ENCODE measurements at places on chromosomes 7 and 10.

- DNase-seq: no peak
Measured at GRCh38 chr7:11767148-11767547, 64.8 kb downstream of the THSD7A start.

- no peak for DNase-seq
Measured at GRCh38 chr7:74617180-74617744, 40.3 kb upstream of the GTF2I start.

DNA sequence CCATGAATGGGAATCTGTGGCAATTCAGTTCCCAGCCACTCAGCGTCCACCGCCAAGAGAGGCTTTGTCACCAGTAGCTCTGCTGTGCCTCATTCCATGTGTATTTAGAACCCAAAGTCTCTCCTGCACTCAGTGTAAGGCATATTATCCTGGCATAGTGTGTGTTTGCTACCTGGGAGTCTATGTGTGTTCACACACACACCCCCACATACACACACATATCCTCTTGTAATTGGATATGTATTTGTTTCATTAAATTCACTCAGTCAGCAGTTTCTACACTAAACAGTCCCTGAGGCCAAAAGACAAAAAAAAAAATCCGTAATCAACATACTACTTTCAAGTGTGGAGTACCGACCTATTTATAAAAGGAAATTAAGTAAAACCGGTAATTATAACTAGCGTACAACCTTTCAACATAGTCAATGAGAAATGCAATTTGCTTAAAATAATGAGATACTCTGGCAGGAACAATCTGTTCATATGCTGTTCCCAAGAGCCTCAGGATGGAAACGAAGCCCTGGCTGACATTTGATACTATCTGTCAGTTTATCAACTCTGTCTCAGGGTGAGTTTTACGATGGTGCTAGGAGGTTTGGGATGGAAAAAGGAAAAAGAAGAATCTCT lies 425.8 kb upstream of the CELF2 start:
- peak; percentile 25 for DNase-seq

DNA sequence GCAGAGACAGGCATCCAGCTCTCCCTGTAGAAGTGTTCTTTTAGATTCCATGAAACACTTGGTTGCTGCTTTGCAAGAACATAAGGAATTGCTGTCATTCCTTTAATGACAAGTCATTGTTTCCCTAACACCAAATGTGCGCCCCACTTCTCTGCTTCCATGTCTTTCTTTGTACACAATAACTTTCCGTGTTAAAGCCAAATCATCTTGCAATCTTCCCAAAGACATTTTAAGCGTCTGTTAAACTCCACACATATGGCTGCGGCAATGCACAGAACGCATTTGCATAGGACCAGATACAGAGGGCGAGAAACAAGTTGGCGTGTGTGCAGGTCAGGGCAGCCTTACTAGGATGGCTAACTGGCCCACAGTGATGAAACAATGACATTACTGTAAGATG lies 399.3 kb upstream of the PRKCQ start:
- no peak for DNase-seq

DNA sequence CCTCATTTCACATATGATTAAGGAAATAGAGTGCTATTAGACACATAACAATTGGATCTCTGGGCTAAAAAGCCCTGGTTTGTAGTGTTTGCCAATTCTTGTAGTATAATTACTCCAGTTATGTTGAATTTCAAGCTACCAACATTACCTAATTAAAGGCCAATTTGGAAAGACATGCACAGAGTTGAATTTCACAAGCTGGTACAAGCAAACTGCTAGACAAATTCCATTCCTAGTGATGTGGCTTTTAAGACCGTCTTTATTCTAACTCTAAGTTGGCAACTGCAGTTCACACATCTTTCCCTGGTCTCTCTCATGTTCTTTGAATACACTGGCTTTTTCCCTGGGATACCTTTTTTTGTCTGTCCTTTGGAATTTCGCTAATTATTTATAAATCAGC lies 384.1 kb upstream of the CNTNAP2 start:
- DNase-seq: no peak

DNA sequence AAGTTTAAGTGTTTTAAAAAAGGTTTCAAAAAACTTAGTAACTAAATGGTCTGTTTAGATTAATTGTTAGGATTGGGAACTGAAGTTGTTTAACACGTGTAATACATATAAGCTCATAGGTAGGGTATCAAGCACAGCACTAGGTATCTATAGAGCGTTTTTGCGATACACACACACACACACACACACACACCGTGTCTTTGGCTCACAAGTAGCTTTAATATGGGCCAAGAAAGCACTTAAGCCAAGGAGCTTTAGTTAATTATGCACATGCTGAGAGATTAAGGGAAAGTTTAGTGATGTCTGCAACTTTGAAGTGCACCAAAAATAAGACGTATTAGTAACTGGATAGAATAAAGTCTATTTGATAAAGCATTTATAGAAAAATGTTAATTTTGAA lies 93.8 kb upstream of the CNTNAP2 start:
- no peak for DNase-seq

DNA sequence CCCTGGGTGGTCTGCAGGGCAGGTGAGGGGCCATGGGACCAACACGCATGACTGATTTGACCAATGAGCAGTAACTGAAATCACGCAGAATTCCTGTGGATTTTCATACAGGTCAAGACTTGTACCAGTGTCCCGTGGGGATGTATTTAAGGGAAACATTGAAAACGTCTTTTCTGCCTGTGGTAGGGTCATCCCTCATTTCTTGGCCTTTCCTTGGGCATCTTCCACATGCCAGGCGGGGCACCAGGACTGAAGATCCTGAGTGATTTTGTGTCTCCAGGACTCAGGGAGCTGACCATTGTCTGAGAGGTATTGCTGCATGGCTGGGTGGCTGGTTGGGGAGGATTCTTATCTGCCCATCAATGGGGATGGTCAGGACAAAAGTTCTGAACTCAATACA lies 289.0 kb downstream of the GLRX3 start:
- no peak for DNase-seq

DNA sequence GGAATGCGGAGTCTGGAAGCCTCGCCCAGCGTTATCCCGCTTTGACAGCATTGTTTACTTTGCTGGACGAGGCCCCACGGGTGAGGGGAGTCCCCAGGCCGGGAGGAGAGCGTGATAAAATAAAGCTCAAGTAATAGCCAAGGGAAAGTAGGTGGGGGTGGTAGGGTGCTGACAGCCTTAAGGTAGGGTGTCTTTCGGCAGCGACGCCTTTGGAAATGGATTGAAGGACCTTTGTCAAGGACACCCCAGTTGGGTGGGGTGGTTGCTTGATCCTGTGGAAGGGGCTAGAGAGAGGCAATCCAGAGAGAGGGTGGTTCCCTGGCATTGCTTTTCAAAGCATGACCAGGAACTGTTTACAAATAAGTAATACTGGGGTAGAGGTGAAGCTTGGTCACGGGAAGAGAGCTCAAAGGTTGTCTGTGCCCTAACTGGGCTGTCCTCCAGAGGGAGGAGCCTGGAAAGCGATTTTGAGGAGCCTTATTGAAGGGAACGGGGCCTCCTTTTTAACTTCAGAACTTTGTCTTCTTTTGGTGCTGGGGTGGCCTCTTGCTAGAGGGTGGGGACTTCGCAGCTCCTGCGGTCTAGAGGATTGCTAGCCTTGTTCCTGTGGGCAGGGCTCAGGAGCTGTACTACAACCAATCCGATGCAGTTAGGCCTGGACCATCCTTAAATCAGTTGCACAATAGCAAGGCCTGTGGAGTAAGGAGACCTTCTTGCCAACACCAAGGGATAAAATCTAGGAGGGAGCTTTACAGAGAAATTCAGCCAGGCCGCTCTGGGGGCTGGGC lies 1.3 kb downstream of the EIF4EBP2 start:
- DNase-seq: peak; percentile 95

- no peak for DNase-seq
Measured at GRCh38 chr7:10855583-10855982, 118.1 kb upstream of the PHF14 start.

- DNase-seq: no peak
Measured at GRCh38 chr7:120089968-120090367, 183.0 kb upstream of the KCND2 start.

DNA sequence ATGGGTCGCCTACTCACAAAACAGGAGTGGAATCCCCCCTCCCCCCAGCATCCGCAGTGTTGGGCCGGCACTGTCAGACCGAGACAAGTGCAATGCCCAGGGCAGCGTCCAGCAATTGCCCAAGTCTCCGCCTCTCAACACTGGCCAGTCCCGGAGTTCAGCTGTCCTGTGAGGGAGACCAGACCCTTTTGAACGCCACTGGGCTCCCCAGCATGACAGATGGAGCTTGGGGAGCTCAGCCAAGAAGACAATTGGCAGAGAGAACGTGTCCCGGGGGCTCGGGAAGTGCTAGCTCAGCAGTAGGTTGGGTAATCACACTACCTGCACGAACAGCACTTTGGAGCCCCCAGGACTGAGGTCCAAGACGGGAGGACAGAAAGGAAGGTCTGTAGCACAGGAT lies 4.7 kb downstream of the COPS6 start:
- DNase-seq: no peak

DNA sequence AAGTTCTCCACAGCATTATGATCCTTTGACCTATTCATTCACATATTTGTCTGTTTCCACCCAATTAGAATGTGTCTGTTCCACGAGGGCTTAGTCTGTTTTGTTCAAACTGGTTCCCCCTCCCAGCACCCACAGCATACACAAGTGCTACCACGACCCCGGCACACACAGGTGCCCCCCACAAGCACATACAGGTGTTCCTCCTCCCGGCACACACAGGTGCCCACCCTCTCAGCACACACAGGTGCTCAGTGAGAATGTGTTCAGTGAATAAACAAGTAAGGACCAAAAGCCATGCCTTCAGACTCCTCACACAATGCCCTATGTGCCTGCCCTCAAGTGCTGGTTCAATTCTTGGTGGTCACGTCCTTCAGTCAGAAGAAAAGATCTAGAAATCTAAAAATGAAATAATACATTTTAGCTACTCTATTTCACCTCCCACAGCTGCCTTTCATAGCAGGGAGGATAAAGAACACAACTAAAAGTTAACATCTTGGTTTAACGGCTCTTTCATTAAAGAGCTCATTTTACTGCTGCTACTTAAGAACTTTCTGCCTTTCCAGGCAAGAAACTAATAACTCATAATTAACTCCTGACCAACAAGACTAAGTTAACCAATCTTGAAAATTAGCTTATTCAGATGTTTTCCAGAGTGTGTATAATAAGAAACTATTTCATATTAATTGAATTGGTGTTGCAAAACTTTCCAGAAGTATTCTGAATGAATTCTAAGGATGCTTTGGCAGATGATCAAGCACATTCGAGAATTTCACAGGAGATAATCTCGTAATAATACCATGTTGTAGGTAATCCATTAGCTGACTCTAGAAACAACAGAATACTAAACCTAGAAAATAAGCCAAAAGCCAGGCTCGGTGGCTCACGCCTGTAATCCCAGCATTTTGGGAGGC lies 2.3 kb downstream of the DNMBP start:
- no peak for DNase-seq

DNA sequence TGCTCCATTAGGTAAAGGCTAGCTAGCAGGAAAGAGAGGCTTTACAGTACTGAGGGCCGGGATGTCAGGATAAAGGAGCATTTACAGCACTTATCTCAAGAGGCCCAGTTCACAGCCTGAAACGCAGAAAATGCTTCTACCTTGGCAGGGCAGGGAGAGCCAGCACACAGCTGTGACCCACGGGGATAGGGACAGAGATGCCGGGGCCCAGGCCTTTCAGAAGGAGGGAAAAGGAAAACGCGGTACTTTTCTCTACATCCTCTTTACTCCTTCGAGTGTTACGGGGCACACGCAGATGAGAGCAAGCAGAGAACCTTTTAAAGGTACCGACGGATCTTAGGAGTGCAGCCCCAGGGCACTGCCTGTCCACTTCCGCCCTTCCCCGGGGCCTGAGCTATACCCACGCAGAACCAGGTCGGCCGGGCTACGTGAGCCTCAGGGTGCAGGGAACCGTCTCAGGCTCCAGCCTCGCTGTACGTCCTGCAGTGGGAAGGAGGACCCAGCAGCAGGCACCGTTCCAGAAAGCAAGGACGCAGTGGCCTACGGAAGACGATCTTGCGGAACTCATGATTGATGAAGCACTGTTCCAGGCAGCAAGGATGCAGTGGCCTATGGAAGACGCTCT lies 232.3 kb downstream of the ELFN1 start:
- no peak for DNase-seq

DNA sequence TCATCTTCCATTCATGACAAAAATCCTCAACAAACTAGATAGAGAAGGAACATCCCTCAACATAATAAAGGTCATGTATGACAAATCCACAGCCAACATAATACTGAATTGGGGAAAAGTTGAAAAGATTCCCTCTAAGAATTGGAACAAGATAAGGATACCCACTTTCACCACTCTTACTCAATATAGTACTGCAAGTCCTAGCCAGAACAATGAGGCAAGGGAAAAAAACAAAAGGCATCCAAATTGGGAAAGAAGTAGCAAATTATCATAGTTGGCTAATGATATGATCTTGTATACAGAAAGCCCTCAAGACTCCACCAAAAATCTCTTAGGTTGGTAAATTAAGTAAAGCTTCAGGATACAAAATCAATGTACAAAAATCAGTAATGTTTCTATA lies 4.7 kb downstream of the POT1 start:
- no peak for DNase-seq

- DNase-seq: peak; percentile 25
Measured at GRCh38 chr10:97072851-97073665, 112.7 kb downstream of the SLIT1 start.

GRCh38 chr7:491958-492713 lies 27.5 kb downstream of the PDGFA start:
- no peak for DNase-seq

- no peak for DNase-seq
Measured at GRCh38 chr7:77794000-77794399, 4.2 kb downstream of the TMEM60 start.

- no peak for DNase-seq
Measured at GRCh38 chr7:88396295-88396947, 89.7 kb upstream of the STEAP4 start.

GRCh38 chr10:131553121-131553520 lies 241.6 kb upstream of the TCERG1L start:
- DNase-seq: no peak

DNA sequence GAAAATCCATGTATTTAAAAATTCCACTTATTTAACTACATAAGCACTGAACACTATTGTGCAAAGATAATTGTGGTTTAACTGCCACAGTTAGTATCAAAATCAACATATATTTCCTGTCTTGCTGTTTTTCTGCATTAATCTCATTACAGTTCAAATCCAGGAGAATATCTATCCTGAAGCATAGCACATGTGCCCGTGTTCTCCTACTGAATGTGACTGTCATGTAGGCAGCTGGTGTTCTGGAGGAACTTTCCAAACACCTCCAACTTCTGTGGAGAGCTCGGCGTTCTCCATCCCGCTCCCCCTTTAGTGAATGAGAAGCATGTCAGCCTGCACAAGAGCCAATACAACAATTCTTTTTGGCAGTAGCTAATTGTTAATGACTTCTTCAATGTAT lies 76.4 kb upstream of the IKZF1 start:
- DNase-seq: no peak

GRCh38 chr10:16941870-16942269 lies 124.6 kb upstream of the RSU1 start:
- no peak for DNase-seq

- DNase-seq: no peak
Measured at GRCh38 chr7:101567230-101567629, 61.9 kb downstream of the MYL10 start.

GRCh38 chr10:5545011-5545410 lies 20.2 kb downstream of the CALML3 start:
- DNase-seq: no peak
